ENCODE measurements at places on chromosomes 2 and 18.

DNA sequence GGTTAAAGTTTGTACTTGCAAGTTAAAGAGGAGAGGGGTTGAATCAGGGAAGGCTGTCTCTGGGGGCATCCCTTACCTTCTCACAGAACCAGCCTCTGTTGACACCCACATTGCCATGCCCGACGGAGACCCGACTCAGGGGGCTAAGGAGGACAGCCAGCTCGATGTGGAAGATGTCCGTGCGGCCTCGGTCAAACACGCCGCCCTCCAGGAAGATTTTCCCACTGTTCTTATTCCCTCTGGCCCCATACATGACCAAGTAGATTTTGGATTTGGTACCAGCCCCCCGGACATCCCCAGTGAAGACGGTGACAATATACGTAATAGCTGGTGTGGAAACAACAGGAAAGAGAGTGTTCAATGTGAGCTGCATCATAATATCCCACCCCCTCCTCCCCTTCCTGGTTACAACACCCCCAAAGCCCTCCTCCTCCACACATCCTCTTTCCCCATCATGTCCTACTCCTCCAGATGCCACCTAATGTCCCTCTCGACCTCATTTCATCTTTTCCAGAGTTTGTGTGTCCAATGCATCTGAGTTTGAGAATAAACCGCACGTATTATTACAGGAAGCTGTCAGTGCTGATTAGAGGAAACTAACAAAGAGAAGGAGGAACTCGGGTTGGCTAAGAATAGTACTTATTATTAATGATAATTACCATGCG, 55.7 kb downstream of the LOXHD1 start:
- no peak for DNase-seq

GRCh38 chr18:2797951-2798350, 48.9 kb upstream of the EMILIN2 start:
- DNase-seq, result no peak

- DNase-seq, result no peak
Observed at GRCh38 chr2:159153463-159153862, 133.0 kb downstream of the WDSUB1 start.

GRCh38 chr18:7021994-7022840, 95.4 kb downstream of the LAMA1 start:
- DNase-seq, result no peak

DNA sequence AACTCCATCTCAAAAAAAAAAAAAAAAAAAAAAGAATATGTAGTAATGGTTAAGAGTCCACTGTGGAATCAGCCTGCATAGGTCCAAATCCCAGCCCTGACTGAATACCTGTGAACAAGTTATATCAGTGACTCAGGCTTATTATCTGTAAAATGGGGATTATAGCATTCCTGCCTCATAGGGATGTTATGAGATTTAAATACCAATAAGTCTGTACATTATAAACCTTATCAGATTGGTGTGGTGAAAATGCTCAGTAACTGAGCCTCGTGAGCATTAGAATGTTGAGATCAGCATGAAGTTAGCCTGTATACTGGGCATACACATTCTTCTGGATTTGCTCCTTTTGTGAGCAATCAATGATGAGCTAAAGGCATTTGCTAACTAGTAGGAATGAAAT, 3.0 kb upstream of the AMMECR1L start:
- no peak for DNase-seq

GRCh38 chr2:43905371-43905803, 66.6 kb downstream of the ABCG8 start:
- no peak for DNase-seq

- DNase-seq, result no peak
Observed at GRCh38 chr2:121906170-121906569, 150.7 kb downstream of the TSN start.

DNA sequence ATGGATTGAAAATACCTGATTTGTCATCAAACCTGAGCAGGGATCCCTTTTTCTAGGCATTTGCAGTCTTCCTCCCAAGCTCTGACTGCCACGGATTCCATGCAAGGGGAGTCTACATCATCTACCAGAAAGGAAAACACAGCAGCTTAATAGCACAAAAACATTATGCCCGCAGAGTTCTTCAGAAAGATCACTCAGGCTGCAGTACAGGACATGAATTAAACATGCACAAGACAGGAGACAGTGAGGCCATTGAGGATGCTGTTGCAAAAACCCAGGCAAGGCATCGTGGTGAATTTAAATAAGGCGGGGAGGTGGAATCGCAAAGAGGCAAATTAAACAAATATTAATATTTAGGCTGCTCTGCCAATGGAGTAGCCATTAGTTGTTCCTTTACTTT, 88.5 kb downstream of the MRPS9 start:
- DNase-seq, result no peak

GRCh38 chr2:218029366-218030360, 26.9 kb upstream of the TNS1 start:
- DNase-seq, result no peak

DNA sequence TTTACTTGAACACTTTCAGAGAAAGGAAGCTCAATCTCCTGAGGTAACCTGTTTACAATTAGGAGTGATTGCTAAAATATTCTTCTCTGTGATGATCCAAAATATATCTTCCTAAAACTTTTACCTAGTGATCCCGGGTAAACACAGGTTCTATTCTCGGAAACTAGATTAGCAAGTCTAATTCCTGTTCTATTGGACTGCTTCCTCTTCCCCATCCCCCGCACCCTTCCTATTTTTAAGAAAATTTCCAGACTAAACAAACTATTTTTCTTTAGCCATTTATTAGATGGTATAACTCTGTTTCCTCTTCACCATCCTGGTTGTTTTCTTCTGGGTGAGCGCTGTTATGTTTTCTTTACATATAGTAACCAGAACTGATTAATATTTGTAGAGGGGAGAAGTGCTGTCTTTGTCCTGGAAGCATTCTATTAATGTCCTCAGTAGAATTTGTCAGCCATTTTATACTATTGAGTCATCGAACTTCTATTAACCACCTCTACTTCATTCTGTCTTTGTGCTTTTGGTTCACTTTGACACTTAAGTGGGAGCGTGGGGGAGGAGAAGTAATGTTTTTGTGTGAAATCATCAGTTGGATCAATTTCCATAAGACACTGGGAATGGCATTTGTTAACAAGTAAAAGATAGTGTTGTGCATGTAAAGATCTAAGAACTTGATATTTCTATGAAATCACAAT, 31.8 kb downstream of the CREB1 start:
- DNase-seq, result no peak

GRCh38 chr18:12032786-12033642, 51.7 kb downstream of the IMPA2 start:
- DNase-seq, result no peak

- DNase-seq, result no peak
Observed at GRCh38 chr18:60372132-60372531, 443 bp downstream of the MC4R start.

DNA sequence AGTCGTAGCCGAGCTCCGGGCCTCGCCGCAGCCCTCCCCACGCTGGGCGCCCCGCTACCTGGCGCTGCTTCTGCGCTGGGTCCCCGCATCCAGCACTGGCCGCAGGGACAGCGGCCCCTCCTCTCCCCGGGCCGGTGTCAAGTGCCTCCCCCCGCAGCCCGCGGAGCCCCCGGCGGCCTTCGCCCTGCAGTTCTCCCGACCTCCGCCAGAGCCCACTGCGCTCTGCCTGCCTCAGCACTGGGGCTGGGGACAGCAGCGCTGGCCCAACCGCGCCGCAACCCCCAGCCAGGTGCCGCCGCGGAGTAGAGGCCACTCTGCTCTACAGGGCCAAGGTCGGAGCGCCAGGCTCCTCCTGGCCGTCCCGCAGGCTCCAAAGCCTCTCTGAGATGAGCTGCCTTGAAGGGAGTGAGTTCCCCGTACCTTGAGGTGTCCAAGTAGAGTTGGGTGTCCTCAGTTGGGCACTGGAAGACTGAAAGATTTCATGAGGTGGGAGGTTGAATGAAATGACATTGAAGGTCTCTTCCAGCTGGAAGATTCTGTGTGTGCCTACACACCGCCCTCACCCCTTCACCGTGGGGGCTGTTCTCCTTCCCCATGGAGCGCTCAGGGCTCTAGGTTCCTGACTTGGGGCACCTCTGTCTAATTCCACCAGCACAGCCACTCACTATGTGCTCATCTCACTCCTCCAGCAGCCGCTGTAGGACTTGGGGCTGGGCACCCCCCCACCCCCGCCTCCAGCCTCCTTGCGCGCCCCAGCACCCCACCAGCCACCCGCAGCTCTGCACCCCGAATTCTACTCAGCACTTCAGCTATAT, 854 bp upstream of the DNMT3A start:
- no peak for DNase-seq

- peak; percentile 31 for DNase-seq
Observed at GRCh38 chr2:28393114-28393836, 617 bp downstream of the FOSL2 start.

DNA sequence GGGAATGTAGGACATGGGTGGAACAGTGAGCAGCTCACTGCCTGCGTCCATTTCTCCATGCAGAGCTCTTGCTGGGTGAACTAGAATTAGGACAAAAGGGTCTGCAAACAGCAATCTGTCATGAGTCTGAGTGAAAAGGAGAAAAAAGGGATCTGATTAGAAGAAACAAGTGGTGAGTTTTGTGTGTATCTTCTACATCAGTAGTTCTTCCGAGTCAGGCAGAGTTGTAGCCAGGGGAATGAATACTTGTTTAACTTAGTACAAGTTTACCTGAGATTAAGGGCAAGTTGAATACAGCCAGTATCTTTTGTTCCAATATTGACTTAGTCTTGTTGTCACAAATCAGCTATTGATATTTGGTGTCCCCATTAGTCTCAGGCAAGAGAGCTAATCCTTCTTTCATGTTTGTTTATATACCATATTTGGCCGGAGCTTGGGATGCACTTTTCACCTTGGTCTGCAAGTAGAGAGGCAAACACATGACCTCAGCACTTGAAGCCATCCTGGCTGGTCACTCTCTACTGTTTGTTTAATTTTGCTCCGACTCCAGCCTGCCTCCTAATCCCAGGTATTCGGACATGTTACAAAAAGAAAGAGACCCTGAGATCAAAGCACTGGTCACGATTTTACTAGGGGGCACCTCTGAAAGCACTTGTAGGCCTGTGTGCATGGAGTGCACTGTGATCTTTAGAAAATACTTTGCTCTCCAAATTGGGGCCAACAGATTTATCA, 211.0 kb upstream of the NT5C1B start:
- DNase-seq, result no peak

DNA sequence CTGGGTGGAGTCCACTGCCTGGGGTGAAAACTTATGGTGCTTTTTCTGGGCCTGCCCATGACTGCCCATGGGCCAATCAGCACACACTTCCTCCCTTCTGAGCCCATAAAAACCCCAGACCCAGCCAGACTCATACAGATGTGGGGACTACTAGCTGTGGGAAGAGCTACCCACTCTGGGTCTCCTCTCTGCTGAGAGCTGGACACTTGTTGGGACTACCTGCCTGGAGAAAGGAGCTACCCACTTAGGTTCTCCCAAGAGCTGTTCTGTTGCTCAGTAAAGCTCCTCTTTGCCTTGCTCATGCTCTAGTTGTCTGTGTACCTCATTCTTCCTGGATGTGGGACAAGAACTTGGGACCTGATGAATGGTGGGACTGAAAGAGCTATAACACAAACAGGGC, 119.6 kb upstream of the SLC38A11 start:
- no peak for DNase-seq

GRCh38 chr18:75478996-75479880, 51.7 kb upstream of the SMIM21 start:
- no peak for DNase-seq

- no peak for DNase-seq
Observed at GRCh38 chr2:41989501-41990180, 58.2 kb upstream of the PKDCC start.

DNA sequence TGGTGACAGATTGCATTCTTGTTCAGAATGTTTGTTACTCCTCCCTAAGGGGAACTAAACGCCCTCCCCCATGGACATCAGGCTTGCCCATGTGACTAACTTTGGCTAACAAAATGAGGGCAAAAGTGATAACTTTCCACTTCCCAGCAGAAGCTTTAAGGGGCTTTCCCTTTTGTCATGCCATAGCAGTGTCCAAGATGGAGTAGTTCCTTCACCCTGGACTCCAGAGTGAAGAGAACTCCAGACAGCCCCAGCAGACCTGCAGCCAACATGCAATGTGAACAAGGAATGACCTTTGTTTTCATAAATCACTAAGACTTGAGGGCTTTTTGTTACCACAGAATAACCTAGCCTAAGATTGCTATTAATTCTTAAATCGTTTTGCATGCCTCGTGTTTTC, 163.5 kb downstream of the ZEB2 start:
- DNase-seq, result no peak

DNA sequence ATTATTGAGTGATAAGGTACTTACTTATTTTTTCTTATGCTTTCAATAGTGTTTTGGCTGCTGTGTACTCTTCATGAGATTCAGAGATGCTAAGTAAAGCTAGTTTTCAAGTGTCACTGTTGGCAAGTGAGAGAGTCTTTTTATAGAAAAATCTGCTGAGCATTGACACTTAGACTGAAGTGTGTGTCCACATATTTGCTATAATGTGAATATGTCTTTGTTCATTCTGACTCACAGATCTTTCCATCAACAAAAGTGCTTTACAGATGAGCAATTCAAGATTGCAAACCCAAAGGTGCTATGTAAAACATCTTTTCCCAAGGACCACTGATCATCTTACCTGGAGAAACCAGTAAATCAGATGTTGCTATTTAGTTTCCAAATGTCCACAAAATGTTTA, 410.6 kb upstream of the FIGN start:
- DNase-seq, result no peak

DNA sequence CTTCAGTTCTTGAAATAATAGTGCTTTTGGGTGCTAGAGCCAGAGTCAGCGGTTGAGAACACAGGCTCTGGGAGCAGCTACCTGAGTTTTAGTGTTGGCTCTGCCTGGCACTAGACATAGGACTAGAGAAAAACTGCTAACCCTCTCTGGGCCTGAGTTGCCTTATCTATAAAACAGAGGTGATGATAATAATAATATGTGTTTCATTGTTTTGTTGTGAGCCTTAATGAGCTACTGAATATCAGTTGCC, 391.7 kb downstream of the PTPRM start:
- no peak for DNase-seq

DNA sequence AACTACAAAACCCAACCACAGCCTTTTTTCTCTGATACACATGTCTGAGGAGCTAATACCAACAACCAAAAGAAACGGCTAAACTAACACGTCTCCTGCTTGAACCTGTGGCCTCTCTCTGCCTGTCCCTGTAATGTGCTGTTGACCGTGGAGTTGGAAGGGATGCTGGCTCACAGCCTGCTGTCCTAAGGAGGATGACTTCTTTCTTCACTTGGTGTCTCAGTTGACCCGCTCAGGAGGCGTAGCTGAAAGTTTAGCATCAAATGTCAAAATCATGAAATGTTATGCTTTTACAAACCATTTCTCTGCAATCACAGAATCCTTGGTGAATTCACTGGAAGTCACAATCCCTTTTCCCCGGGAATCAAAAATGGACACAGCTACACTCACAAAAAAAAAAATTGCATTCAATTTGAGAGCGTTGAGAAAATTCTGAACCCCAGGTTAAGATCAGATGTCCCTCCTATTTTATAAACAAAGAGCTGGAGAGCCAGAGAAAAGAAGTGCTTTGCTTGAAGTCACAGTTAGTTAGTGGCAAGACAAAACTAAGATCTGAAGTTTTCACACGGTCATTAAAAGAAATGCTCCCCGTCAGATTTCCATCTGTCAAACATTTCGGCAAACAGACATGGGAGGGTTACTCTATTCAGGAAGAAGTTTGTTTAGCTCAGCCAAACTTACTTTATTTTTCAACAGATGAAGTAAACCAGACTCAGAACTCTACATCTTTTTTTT, 74.3 kb downstream of the IRS1 start:
- no peak for DNase-seq

All from NK-92 treated with Interleukin-12 subunit alpha and Interleukin-12 subunit beta, amount 100 ng/mL, for 24 hours (cell line).